Transverse colon (tissue), 4 donors: ENCODE measurements at places on chromosomes 7 and 10. TPM values are rescaled to one million over a fixed set of nuclear protein-coding genes. Genes with fewer than 3 reads are reported as not detected.
A peak's percentile ranks its signal among the peaks of the same experiment; 100 is the strongest.

GRCh38 chr7:151366880-151367222 is 25.2 kb downstream of the NUB1 start:
- DNase-seq: no peak

DNA sequence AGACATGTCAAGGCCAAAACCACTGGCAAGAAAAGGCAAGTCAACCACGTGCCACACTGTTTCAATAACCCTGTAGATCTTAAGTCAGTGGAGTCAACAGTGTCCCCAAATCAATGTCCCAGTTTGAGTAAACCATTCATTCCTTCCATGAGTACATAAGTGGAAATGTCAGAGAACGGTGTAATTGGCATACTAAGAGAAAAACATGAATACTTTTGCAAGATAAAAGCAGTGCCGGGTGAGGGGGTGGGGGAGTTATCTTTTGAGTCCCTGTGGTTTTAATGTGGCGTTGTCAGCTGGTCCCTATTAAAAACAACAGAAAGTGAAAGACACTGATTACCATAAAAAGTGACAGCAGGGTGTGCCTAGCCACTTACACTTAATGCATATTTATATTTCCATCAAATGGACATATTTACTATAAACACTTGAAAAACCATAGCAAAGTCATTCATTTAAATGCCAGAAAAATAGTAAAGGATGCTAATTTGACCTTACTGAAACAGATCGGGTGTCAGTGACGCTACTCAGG is 37.8 kb downstream of the RSU1 start:
- no peak for DNase-seq

- no peak for DNase-seq
Measured at GRCh38 chr10:60734226-60734625, 44.1 kb upstream of the CDK1 start.

DNA sequence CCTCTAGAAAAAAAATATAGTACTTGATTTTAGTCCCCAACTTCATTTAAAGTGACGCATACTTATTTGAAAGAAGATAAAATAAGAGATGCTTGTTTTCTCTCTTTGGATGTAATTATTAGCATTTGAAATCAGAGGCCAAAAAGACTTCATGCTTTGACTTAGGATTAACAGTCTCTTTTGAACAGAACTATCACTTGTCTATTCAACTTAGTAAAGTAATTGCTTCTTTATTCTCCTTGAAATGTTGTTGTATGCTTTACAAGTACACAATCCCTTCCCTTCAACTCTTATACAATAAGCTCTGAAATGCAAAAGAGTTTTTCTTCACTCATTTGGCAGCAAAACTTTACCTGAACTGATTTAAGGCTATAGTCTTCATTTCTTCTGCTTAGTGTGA is 80.8 kb downstream of the HIBADH start:
- DNase-seq: no peak

DNA sequence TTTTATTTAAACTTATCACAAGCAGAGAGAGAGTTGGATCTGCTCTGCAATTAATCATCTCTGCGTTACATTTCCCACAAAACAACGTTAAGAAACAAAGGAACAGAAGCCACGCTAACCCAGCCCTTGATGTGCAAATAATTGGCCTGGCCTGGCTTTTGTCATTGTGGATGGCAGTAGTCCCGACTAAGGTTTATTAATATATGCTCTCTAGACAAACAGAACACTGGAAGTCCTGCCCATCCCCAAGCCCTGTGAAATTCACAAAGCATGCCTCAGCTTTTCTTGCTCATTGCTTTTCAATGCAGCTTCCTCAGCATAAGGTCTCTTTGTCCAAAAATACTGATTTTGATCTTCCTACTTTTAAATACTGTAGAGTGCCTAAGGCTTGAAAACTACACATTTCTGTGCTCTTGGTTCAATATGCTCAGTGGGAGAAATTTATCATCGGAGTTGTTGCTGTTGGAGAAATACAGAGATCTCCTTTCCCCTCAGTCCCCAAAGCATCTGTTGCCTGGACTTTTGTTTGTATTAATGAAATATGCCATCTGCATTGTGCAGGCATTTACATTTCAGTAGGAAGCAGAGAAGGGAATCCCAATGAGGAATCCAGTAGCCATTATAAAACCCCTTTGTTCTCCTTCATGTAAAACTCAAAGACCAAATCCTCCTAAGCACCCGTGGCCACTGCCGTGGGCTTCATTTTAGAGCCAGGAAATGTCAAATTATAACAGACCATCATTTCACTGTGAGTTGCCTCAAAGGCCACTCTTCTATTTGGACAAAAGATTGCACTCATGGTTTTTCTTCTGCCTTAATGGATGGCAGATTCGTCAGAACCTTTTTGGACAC is 61.1 kb downstream of the SORCS1 start:
- peak; percentile 9 for DNase-seq

GRCh38 chr7:98655611-98656010 is 38.5 kb downstream of the NPTX2 start:
- DNase-seq: no peak

DNA sequence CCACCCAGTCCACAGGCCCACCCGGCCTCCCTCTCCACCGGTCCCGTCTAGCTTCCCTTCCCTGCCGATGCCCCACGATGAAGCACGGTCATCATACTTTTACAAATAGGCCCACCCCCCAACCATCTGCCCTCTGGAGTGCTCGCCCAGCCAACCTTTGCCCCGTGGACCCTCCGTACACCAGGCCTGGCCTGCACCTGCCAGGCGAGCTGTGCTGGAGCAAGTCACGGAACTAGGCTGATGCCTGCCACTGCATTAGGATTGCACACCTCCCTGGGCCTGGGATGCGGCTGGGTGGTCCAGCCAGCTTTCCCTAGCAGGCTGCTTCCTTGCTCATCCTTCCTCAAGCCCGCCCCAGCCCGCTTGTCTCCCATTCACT is 44.7 kb downstream of the PPIF start:
- DNase-seq: peak; percentile 6

DNA sequence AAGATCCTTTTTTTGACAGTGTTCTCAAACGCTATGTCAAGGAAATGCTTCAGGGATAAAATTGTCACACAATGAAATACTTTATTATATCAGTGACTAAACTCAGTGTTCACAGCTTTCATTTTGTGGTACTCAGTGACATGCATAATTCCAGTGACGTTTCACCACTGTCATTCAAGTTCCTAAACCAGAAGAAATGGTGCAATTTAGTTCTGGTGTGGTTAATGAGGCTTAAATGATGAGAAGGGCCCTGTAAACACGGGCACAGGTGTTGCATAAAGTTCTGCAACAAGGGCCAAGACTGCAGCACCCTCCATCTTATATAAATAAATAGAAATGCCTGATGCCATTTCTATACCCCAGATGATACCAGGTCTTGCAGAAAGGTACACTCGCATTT is 1247.1 kb downstream of the GATA3 start:
- no peak for DNase-seq

- no peak for DNase-seq
Measured at GRCh38 chr7:94344826-94345225, 49.9 kb upstream of the COL1A2 start.

- DNase-seq: no peak
Measured at GRCh38 chr7:42574685-42575084, 337.2 kb downstream of the C7orf25 start.

- DNase-seq: peak; percentile 15
Measured at GRCh38 chr10:50469778-50470193, 154.0 kb downstream of the SGMS1 start.

GRCh38 chr10:652233-652632 is 37.2 kb downstream of the DIP2C start:
- DNase-seq: no peak

GRCh38 chr10:19954601-19955000 is 138.4 kb downstream of the PLXDC2 start:
- no peak for DNase-seq

GRCh38 chr10:132452216-132452650 is 55.2 kb downstream of the PWWP2B start:
- peak; percentile 30 for DNase-seq

DNA sequence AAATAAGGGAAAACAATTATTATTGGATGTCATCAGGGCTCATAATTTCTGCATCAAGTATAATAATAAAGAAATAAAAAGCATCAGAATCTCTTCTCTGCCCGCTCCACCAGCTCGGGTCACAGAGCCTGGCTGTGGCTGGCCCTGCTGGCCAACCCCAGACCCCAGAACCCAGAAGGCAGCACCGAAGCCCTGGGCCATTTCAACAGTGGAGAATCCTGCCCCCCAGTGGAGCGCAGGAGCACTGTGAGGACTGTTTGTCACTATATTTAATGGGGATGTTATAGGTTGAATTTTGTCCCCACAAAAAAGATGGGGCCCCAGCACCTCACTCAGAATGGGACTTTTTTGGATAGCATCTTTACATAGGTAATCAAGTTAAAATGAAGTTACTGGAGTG is 27.3 kb downstream of the DENND11 start:
- DNase-seq: no peak

DNA sequence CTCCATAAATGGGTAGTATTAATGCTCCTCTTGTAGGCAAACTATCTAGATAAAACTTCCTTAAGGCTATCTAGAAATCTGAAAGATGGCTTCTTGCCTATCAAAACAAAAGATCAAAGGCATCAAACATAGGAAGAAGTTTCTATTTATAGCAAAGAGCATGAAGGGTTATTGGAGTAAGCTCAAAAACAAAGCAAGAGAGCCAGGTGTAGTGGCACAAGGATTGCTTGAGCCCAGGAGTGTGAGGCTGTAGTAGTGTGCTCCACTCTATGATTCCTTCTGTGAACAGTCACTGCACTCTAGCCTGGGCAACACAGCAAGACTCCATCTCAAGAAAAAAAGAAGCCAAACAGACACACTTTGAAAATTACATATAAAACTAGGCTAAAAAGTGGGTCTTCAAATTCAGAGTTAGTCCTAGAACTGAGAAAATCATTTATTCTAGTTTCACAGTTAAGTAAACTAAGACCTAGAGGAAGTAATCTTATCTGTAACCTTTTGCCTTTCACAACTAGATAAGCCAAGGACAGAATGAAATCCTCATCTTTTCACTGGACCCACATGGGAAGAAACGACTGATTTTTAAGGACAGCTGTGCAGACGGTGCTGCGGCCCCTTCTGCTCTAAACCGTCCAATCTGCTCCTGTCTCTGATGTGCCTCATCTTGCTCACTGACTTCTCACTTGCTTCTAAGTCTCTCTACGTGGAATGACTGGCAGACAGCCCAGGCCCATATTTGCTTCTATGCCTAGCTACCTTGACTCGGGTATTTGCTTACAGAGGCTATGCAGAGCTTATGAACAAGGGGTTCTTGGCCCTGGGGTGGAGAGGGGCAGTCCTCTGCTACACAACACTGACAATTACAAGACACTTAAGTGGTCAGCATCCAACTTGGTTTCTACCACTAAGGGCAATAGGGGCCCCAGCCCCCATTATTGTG is 50.0 kb downstream of the ESYT2 start:
- peak; percentile 49 for DNase-seq

DNA sequence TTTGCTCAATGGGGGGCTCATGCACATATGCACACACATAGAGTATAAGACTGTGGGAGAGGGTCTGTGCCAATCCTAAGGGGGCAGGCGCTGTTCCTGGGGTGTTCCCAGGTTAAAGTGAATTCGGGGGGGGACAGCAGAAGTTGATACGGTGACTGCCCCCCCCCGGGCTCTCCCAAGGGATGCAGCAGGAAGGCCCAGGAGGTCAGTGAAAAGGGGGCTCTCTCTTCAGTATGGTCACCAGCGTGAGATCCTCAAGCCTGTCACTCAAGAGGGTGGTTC is 32.4 kb downstream of the SPDYE6 start:
- DNase-seq: no peak

ABCC2 gene
- total RNA-seq: 0.75 TPM

TMEM270 gene
- not detected for total RNA-seq

MYO3A gene
- not detected for total RNA-seq

C10orf143 gene
- 3.8 TPM for total RNA-seq
